GM12891 (cell line): ENCODE measurements at places on chromosomes 2 and 18.

GRCh38 chr18:70359071-70359470 lies 70.2 kb downstream of the SOCS6 start:
- DNase-seq = no peak

DNA sequence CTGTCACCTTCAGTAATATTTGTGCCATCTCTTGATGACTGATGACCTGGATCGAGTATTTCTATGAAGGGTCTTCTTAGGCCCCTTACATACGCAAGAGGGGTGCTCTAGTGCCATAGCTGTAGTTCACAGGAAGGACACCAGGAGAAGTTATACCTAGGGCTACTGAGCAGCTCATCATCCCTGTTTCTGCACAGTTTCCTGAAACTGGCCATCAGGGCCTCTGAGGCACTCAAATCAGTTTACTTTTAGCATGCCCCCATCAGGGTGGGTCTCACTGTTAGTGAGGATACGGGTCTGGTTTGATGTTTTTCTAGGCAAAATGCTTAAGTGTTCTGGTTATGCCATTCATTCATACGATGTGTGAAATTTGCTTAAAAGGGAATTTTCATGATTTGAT lies 20.0 kb upstream of the FBLN7 start:
- DNase-seq = no peak

GRCh38 chr18:41872206-41872605 lies 82.8 kb upstream of the PIK3C3 start:
- DNase-seq = no peak

DNA sequence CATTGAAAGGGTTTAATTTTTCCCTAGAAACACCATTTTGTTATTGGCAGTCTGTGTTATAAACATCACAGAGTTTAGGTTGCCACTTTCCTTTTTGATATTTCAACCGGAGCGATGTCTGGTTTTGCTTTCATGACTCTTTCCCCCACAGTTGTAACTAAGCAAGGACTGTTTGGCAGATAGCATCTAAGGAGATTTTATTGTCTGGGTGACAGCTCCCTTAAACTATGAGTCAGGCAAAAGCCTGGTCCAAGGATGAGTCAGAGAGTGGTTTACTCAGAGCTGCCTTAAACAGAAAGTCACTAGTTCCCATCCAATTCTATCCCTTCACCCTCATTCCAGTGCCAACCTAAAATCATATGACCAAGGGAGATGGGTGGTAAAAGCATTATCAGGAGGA lies 341.6 kb upstream of the VWC2L start:
- no peak for DNase-seq

DNA sequence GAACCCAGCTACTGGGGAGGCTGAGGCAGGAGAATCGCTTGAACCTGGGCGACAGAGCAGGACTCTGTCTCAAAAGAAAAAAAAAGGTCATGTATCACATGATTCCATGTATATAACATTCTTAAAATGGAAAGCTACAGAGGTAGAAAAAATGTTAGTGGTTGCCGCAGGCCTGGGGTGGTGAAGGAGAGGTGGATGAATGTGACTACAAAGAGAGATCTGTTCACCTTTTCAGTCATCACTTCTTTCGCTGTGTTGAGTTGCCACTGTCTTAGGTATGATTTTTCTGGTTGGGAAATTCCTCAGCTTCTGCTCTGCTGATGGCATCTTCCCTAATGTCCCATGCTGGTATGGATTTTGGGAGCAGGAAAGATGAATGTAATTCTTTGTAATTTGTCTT lies 5.3 kb upstream of the SNRNP27 start:
- DNase-seq = no peak

- no peak for DNase-seq
Measured at GRCh38 chr2:231386446-231386845, 9.1 kb upstream of the B3GNT7 start.

DNA sequence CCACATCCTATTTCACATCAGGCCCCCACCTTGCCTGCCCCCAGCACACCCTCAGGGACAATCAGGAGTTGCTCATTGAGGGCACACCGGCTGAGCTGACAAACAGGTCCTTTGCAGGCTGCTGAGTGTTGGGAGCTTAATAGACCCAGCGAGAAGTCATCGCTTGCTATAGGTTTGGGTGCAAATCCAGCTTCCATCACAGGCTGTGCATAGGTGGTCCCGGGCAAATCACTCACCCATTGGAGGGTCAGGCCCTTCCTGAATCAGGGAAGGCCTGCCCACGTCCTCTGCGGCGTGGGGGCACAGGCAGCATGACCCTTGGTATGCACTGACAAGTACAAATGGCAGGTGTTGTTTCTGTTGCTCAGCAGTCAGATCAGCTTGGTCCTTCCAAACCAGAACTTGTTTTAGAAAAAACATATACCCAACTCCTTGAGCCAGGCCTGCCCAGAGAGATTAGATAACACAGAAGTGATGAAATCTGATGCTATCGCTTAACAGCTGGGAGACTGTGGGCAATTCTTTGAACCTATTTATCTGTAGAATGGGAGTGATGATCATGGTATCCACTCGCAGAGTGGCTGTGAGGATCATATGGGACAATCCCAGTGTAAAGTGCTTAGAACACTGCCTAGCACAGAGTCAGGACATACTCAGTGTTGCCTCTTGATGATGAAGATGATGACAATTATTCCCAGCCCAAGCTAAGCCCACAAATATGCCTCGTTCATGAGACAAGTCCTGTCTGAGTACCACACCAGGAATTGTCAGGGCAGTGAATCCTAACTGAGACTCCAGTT lies 34.9 kb downstream of the SMAD7 start:
- DNase-seq = no peak

- DNase-seq = no peak
Measured at GRCh38 chr2:239814116-239814860, 210.9 kb downstream of the NDUFA10 start.

DNA sequence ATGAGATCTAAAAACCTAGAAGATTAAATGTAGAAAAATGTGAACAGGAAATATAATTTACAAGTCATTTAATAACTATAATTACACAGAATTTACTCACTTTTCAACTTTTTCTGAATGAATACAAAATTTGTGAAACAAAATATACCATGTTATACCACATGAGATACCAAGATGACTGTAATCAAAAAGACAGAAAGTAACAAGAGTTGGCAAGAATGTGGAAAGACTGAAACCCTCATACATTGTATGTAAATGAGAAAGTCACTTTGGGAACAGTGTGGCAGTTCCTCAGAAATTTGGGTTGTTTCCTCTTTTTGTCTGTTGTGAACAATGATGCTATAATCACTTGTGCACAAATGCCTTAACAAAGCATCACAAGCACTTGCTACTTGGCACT lies 145.4 kb upstream of the ZNF804A start:
- DNase-seq = no peak

GRCh38 chr2:15554525-15555218 lies 6.5 kb downstream of the NBAS start:
- no peak for DNase-seq

DNA sequence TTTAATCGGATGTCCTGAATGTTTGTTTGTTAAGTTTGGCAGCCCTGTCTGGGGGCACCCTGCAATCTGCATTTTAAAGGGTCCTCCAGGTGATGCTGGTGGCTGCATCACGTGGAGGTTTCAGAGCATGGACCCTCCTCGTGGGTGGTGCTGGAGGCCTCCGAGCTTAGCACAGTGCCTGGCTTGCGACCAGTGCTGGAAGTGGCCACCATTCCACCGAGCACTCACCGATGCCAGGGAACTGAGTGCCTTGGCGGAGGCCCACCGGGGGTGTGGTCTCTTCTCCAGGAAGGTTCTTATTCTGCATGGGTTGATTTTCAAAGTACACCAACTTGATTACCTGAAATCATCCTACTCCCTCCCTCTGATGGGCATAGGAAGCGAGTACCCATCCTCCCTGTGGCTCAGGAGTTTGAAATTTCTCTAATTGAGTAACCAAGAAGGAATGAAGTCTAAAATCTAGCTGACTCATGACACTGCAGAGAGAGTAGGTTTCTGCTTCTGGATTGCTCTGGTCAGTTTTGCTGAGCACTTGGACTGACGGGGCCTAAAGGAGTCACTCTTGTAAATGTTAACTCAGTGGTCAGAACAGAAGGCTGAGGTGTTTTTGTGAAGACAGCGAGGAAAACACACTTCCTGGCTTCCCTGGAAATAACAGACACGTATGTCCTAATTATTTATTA lies 58.1 kb upstream of the SLC66A3 start:
- no peak for DNase-seq

DNA sequence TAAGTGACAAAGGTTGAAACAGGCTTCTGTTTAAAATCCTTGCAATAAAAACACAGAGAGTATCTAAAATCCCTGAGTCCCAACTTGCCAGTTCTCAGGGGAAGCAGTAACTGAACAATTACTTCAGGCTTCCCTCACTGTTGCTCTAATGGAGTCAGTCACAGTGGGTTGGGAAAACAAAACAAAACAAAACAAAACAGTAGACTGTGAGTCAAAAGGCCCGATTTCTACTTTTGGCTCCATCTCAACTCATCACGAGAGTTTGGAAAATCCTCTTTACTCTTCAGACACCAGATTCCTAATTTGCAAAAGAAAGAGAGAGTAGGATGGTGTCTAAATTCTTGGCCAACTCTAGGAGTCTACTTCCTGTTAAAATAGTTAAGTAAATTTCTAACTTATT lies 1.1 kb downstream of the FSHR start:
- no peak for DNase-seq

DNA sequence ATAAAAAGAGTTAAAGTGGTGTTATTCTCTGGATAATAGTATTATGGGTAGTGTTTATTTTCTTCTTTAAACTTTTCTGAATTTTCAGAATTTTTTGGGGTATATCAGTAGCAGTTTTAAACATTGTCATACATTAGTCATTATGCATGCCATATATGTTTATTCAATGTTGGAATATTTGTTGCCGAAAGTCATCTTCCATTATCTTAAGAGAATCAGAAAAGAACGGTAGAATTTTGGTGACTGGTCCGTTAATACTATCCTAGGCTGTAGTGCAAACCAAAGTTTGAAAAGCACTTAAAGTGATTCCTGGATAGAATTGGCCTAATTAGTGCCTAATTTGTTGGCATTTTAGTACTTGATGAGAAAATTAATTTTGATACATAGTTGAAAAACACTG lies 244.1 kb downstream of the PHLPP1 start:
- no peak for DNase-seq

DNA sequence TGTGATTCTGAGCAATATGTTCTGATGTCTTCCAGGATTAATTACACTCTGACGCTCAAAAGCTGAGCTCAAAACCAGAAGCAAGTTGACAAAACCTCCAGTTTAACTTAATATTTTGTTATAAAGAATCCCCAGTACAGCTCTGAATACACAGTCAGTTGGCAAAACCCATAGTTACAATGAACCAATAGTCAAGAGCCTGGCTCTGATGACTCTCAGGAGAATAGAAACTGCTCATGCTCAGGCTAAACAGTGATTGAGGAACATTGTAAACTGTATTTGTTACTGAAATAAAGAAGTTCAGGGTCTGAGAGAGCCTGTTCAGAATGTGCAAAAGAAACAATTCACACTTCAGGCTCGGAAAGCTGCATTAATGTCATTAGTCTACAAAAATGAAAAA lies 1565.9 kb downstream of the SUCLG1 start:
- no peak for DNase-seq

DNA sequence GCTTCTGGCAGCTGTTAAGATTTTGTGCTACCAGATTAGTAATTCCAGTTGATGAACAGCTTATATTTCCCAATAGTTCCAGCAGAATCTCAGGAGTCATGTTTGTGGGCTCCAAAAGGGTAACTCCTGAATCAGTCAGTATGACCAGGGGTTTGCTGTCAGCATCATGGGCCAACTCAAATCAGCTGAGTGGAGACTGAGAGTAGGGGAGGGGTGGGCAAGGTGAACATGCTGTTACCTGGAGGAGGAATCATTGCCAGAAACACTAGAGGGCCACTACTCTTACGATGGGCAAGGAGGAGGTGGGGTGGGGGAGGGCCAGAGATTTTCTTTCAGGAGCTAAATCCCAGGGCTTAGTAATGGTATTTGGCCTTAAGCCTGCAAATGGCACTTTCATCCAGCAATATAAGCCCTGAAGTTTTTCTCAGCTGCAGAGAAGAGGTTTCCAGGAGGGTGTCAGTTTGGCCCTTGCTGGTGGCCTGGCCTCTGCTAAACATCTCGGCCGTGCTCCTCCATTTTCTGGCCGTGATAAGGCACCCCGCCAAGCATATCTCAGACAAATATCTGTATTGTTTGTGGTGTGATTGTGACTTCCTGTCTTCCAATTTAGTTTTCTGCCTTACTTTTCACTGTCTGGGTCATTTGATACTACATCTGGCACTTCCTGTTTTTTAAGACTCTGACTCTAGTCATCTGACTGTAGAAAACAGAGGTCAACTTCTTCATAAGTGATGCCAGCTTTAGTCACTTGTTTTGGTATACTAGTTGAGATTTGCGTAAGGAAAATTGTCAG lies 120.5 kb upstream of the CXCR4 start:
- DNase-seq = no peak

- DNase-seq = no peak
Measured at GRCh38 chr2:218011653-218012040, 8.9 kb upstream of the TNS1 start.

- no peak for DNase-seq
Measured at GRCh38 chr2:226079671-226080181, 680.2 kb downstream of the NYAP2 start.

DNA sequence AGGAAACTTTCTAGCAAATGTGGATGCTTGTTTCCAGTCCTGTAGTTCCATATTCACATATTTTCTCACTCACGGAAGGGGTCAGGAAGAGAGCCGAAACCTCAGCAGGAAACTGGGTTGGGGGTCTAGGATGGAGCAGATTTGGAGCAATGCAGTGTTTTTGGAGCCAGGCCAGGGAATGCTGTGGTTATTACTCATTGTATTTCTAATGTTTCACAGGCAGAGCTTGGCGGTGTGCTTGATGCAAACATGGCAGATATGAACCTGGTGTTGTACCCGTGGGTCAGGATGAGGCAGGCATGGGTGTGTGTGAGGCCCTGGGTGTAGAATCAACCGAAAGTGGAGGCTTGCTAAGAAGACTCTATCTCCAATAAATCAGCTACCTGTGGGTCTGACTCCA lies 34.6 kb upstream of the ACKR3 start:
- no peak for DNase-seq

DNA sequence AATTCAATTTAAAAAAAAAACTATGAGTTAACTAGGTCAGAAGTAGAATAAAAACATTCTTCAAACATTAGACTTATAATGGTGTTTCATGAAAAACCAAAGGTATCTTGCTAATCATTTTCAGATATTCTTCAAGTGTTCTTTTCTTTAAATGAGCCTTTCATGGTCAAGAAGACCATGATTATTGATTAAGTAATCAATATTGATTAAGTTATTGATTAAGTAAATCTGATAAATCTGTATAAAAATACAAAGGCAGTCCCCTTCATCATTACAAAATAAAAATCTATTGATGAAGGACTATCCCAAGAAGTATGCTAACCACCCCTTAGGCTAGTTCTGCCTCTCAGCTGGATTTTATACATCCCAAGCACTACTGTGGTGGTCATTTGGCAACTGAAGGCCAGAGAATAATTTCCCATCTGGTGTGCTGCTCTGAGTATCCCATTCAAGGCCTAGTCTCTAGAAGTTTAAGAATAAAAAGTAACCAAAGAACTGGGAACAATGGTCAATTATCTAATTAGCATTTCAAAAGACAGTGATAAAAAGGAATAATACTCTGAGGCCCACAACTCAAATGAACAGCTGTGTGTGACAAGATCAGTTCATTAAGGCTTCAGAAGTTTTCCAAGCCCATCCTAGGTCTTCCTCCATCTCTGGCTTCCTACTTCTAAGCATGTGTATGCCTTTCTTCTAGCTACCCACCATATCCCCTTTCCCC lies 63.5 kb downstream of the TCF4 start:
- DNase-seq = no peak

- DNase-seq = no peak
Measured at GRCh38 chr18:34592961-34593382, 117.1 kb upstream of the DTNA start.

- DNase-seq = no peak
Measured at GRCh38 chr2:20611077-20611843, 39.6 kb downstream of the HS1BP3 start.
